Naive thymus-derived CD8-positive, alpha-beta T cell (primary cell): ENCODE measurements at places on chromosomes 6 and 20.

- no peak for DNase-seq
These were observed 89.9 kb upstream of the PTCHD4 start for GRCh38 chr6:48200869-48201390.

- DNase-seq: no peak
These were observed 432.8 kb downstream of the PKHD1 start for GRCh38 chr6:51654647-51655046.

DNA sequence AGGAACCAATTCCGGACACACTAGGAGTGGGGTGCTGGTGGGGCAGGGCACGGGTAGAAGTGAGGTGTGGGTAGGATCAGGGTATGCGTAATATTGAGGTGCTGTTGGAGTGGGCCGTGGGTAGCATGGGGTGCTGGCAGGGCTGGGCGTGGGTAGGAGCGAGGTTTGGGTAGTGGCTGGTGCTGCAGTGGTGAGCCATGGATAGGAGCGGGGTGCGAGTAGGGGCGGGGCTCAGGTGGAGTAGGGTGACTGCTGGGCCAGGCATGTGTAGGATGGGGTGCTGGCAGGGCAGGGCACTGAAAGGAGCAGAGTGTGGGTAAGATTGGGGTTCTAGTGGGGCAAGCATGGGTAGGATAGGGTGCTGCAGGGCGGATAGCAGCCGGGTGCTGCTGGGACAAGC is 114.2 kb upstream of the DUSP22 start:
- no peak for DNase-seq

- peak; percentile 54 for DNase-seq
These were observed 7.7 kb upstream of the SCP2D1 start for GRCh38 chr20:18805881-18806280.

- no peak for DNase-seq
These were observed 323.1 kb downstream of the HDGFL1 start for GRCh38 chr6:22892452-22892851.

DNA sequence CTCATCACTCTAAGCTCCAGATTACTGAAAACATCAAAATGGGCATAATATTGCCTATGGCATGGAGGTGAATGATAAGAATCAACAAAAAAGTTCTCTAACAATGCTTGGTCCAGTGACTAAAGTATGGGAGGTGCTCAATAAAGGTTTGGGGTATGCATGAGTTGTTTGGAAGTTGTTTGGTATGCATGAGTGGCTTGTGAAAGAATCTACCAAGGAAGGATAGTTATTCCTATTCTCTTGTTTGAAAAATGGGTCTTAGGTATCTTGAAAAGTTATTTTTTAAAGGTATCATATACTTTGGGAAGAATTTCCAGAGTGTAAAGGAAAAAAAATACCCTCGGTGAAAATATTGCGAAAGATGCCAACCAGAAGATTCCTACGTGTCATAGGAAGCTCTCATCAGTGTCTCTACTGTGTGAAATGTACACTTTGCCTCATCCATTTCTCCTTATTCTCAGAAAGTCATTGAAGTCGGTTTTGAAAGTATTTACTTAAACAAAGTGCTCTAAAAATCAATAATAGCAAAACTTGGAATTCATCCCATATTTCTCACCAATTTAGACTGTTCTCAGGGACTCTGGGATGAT is 449.8 kb downstream of the ADGRB3 start:
- no peak for DNase-seq
